Activated T-cell treated with anti-CD3 and anti-CD28 coated beads, Interleukin-2, amount 50 U/mL, for 48 hours (primary cell): ENCODE measurements at places on chromosomes 3 and 15.

- no peak for DNase-seq
Measured at GRCh38 chr3:175383371-175383770, 524.2 kb downstream of the NAALADL2 start.

GRCh38 chr15:85583923-85584390 lies 203.6 kb downstream of the AKAP13 start:
- DNase-seq, result peak; percentile 64

DNA sequence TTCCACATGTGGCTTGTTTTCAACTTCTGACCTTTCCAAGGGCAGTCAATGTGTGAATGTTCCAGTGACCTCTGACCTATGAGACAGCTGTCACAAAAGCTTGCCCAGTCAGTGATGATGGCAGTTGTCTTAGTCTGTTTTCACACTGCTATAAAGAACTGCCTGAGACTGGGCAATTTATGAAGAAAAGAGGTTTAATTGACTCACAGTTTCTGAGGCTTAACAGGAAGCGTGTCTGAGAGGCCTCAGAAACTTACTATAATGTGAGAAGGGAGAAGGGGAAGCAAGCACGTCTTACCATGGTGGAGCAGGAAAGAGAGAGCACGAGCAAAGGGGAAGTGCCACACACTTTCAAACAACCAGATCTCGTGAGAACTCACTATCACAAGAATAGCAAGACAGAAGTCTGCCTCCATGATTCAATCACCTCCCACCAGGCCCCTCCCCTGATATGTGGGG lies 95.6 kb downstream of the ECT2 start:
- DNase-seq, result no peak

- DNase-seq, result no peak
Measured at GRCh38 chr15:100763835-100764750, 115.5 kb upstream of the ALDH1A3 start.

- DNase-seq, result peak; percentile 52
Measured at GRCh38 chr3:4474683-4475490, 7.8 kb upstream of the SUMF1 start.

DNA sequence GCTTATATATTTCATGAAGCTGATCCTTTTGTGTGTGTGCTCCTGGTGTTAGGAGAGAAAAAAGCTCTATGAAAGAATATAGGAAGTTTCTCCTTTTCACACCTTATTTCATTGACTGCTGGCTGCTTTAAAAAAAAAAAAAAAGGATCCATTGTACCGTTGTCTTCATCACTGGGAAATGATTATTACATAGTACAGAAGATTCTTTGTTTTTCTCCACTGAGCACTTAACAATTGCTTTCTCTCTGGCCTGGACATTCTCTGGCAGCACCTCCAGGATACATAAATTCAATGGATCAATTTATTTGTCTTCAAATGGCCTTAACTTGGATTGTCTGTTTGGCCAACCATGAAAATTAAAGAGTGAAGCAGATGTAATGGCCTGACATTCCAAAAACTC lies 37.2 kb downstream of the DPH3 start:
- DNase-seq, result no peak
